ENCODE measurements at places on chromosomes 11 and 22.
A peak's percentile ranks its signal among the peaks of the same experiment; 100 is the strongest.

DNA sequence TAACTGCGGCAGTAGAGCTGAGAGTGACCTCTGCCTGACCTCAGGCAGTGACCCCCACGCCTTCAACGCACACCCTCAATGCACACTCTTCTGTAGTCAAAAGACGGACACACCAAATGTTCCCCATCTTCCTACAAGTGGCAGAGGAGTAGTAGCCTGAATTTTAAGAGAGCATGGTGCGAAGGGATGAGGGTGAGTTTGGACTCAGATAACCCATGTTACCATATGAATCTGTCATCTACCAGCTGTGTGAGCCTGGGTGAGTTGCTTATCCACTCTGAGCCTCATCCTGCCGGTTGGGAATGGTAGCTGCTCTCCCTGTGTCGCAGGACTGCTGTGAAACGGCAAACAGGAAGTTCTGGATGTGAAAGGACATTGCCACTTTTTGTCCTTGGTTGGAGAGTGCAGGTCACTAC is 20.6 kb upstream of the ROBO3 start:
- DNase-seq = no peak

- no peak for DNase-seq
Observed at GRCh38 chr11:58805065-58805464, 39.4 kb downstream of the GLYATL2 start.

DNA sequence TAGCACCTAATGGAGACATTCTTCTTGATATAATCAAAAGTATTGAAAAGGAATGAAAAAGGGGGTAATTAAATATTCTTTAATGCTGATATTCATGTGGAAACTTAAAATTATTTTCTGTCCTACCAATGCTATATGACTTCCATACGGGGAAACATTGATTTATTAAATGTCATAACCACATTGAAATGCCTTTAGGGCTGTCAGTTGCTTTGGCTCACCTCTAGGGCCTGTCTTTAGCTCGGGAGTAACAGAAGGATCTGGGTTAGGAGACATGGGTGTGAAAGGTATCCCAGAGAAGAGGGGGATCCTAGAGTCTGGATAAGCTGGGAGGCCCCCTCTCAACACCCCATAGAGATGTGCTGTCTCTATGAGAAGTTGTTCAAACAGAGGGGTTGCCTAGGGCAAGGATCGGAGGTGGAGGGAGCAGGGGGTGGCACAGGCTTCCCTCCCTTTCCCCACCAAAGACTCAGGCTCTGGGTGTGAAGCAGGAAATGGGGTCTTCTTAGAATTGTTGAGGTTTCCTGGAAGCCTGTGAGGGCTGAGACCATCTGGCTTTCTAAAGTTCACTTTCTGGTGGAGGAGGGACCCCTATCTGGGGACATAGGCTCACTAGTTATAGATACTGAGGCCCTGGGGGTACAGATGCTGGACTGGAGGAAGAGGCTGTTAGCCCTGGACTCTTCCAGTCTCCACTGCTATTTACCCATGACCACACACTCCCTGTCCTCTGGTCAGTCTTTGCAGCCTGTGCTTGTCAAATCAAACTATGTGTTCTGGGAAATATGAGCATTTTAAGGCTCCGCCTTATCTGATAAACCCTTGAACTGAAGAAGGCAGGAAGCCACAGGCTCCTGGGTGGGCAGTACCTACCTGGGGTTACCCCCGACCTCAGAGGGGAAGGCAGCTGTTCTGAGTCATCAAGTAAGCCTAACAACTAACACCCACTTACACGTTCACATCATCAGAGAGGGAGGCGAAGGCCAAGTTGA is 55.8 kb upstream of the RRAS2 start:
- DNase-seq = no peak

DNA sequence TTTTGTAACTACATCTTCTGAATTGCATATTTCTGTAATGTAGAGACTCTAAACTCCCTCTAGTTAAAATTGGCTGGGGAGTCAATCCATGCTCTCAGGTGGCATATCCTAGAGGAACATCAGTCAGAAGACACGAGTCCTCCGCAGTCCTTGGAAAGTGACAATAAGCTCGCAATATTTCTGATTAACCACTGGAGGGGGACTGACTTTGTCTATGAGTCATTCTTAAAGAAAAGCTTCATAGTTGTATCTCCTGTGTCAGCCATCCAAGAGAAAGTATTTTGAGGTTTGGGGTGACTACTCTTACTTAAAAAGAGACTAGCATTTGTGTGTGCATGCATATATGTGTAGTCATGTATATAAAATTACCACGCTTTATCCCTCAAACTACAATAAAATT is 60.2 kb downstream of the SLN start:
- peak; percentile 10 for DNase-seq

GRCh38 chr11:119764108-119764868 is 35.3 kb upstream of the NECTIN1 start:
- DNase-seq = no peak

DNA sequence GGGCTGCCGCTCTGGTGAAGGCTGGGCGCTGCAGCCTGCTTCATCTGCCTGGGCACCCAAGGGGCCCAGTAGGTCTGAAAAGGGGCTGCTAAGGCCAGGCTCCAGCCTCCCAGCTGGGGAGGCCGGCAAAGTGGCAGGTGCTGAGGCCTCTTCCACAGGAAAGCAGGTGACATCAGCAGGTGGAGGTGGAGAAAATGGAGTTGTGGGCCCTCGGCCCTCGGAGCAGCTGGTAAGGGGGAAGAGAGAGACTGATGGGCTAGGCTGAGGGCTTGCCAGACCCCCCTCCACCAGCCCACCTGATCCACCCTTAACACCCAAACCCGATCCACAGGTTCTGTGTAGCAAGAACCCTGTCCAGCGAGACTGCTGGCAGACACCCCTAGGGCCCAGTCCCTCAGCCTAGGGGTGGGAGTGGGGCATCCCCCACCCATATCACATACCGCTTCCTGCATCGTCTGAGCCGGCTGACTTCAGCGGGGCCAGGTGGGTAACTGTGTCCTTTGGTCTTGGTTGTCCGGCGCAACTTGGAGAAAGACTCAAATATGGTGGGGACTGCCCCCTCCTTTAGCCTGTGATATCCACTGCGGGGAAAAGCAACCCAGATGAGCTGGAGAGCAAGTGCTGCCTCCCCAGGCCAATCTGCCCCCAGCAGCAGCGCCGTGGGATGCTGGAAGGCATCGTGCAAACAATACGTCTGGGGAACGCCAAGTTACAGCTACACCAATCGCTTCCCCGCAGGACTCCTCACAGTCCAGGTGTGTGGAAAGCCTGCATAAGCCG is 1.5 kb downstream of the THAP7 start:
- peak; percentile 41 for DNase-seq

- DNase-seq = no peak
Observed at GRCh38 chr11:125890447-125891100, 3.1 kb downstream of the HYLS1 start.

DNA sequence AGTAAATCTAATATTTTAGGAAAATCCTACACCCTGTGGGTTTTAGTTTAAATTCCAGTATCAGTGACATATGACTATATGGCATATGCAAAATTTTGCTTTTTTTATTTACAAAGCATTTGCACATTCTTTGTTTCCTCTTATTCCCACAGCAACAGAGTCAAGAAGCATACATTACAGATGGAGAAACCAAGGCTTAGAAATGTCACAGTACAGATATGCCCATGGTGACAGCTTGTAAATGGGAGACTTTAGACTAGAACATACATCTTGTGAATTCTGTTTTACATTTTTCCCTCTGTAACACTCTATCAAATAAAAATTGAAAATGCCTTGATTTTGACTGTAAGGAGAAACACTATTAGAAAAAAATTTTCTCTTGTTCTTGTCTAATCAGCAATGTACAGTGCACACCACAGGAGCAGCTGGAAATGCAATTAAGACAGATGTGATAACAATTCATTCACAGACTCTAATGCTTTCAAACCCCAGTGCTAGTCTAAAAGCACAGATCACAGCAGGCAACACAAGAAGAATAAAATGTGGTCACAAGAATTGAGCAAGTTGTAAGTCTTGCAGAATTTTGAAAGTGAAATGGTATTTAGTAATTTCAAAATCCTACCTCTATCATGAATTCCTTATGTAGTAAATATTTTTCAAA is 375.9 kb downstream of the LUZP2 start:
- DNase-seq = no peak

DNA sequence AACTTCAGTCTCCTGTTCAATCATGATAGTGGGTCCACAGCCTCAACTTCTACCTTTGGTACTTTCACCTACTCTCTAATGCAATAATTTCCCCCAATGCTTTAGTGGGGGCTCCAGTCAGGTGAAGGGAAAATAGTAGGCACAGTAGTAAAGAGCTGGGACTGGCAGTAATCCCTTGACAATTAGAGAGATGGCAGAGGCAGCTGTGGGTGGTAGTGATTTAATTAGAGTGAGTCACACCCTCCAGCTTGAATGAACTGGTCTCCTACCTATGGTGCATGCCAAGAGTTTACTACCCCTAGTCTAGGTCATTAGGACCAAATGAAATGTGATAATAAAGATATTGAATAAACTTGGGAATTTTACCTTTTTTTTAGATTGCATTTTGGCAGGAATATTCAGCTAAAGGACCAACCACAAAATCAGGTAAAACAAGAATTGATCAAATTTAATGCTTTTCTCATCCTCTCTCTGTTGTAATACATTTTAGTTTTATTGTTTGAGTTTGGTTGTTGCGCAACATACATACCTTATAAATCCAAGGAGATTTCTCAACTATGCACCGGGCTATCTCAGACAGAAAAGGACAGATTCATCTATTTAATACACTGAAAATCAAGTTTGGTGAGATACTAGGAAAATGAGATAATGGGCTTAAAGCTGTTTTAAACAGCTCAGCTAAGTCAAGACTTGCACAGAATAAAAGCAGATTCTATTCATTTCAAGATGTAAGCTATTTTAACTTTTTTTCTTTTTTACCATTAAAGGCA is 9.0 kb downstream of the PRRG4 start:
- DNase-seq = peak; percentile 73

DNA sequence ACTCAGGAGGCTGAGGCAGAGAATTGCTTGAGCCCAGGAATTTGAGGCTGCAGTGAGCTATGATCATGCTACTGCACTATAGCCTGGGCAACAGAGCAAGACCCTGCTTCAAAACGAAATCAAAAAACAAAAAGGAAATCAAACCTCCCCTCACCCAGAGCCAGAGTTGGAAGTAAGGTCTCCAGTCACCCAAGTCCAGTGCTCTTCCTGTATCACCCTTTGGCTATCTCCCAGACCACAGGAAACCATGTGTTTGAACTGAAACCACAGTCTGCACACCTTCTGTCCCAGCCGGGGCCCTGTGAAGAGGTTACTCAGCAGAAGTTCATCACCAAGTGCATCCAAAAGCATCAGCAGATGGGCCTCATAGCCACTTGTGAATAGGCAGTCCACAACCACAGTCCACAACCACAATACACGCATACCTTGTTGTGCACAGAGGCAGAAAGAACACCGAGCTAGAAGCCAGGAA is 4.6 kb downstream of the MYH9 start:
- DNase-seq = no peak

DNA sequence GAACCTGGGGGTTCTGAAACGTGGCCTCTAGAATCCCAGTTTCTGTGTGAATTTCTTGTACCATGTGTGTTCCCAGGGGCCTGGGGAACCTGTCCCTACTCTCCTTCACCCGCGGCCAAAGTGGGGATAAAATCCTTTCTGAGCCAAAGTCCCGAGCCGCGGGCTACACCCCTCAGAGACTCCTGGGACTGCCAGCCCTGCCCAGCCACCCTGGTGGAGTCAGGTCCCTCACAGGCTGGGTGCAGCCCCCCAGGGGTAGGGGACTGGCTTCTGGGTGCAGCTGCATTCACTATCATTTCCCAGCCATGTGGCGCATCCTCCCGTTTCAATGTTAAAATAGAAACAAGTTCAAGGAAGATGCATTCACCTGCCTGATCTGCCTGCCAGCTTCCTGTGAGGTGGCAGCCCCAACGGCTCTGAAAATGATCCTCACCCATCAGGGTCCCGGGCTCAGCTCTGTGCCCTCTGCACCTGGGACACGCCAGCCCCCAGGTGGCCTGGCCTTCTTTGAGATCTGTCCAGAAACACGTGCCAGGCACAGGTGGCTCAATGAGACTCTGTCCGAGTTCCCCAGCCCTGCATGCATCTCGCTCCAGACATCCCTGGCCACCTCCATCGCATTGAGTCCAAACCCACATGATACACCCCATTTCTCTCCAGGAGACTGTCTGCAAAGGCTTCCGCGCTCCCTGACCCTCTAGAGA is 338.8 kb downstream of the CTTN start:
- DNase-seq = no peak

- no peak for DNase-seq
Observed at GRCh38 chr22:49999946-50000586, 12.5 kb downstream of the IL17REL start.

DNA sequence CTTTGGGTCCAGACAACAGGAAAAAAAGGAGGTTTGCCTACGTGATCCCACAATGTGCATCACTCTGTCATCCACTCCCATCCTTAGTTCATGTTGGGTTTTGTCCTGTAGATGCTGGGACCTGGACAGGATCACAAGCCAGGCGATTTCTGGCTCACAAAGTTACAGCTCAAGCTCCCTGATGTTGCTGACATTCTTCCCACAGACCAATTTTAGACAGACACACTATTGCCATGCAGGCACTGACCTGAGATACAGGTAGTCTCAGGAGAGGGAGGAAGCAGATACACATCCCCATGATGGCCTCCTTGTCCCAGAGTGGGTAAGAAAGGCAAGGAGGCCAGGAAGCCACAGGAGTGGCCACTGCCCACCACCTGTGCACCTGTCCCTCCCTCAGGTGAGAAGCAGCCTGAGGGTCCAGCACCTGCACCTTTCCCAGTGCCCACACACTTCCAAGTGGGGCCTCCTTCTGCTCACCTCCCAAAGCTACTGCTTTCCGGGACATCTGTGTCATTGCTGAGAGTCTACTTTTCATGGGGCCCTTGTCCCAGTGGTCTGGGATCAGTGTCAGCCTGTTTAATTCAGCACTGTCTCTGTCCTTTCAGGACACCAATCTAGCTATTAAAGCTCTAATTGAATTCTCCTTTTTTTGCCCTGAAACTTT is 52.0 kb upstream of the TOP3B start:
- DNase-seq = no peak

DNA sequence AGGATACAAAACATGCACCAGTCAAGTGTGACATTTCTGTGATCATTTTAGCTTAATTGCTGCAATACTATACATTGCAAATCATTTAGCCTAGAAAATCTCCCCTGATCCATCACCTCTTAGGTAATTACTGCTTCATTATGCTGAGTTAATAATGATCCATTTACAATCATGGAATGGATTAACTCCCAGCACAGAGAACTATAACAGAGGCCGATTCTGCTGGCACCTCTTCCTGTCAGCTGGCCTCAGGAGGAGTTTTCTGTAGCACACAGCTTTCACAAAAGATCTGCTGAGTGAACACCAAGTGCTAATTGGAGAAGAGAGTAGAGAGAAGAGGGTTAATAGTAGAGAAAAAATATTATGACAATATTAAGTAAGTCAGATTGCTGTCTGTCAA is 591.8 kb upstream of the KIRREL3 start:
- DNase-seq = no peak
